ENCODE measurements at places on chromosomes 11 and 22. TPM values are rescaled to one million over a fixed set of nuclear protein-coding genes. Genes with fewer than 3 reads are reported as not detected.

Gene BCO2
- total RNA-seq, result 2.7 TPM

Gene FGF4
- not detected for total RNA-seq

Gene FAM227A
- 0.91 TPM for total RNA-seq

Gene TBX10
- total RNA-seq, result not detected

Gene PAMR1
- total RNA-seq, result not detected

Gene SEPTIN5
- total RNA-seq, result 54.7 TPM

Gene SUSD2
- total RNA-seq, result 1.1 TPM

Gene MAP6
- 0.18 TPM for total RNA-seq

Gene KCNJ11
- 0.26 TPM for total RNA-seq

Gene TENM4
- 0.31 TPM for total RNA-seq

Gene NTM
- not detected for total RNA-seq

Gene MTFP1
- 54.3 TPM for total RNA-seq

Gene PNPLA3
- not detected for total RNA-seq

Gene SCN3B
- total RNA-seq, result not detected

Gene GRM5
- total RNA-seq, result not detected

Gene P2RY2
- total RNA-seq, result 0.29 TPM

Gene NRIP3
- 3.8 TPM for total RNA-seq

Gene LRRC56
- total RNA-seq, result 5.7 TPM

Gene SLC25A18
- total RNA-seq, result not detected

Gene EFEMP2
- total RNA-seq, result 5.1 TPM

Gene CD6
- total RNA-seq, result 533 TPM

Gene TREH
- total RNA-seq, result not detected
